ENCODE measurements at places on chromosomes 16 and 17.

GRCh38 chr17:78357177-78357586, 2.7 kb downstream of the SOCS3 start:
- DNase-seq: peak; percentile 66

DNA sequence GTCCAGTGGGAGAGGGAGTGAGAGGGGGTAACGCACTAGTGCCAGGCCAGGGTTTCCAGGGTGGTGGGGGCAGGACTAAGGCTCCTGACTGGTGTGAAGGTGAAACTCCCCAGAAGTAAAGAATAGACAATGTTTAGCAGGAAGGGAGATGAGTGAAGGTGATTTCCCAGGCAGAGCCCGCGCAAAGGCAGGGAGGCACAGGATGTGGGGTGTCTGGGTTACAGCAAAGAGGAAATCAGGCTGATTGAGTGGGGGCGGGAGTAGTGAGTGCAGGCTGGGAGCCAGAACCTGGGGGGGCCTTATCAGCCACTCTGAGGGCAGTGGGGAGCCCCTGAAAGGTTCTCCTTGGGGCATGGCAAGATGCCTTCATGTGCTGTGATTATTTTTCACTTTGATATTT, 167.5 kb downstream of the UTP18 start:
- DNase-seq: peak; percentile 25

GRCh38 chr16:89922884-89923639, at the start of gene TUBB3:
TUBB3 (plus strand) TSS chr16:89923342; CDS start chr16:89923402, 60 bp downstream.
- DNase-seq: peak; percentile 78

GRCh38 chr17:32928586-32929535, 908 bp downstream of the TMEM98 start:
- peak; percentile 55 for DNase-seq

- DNase-seq: peak; percentile 81
These were observed 46.5 kb upstream of the CPNE2 start for GRCh38 chr16:57045694-57046381.

DNA sequence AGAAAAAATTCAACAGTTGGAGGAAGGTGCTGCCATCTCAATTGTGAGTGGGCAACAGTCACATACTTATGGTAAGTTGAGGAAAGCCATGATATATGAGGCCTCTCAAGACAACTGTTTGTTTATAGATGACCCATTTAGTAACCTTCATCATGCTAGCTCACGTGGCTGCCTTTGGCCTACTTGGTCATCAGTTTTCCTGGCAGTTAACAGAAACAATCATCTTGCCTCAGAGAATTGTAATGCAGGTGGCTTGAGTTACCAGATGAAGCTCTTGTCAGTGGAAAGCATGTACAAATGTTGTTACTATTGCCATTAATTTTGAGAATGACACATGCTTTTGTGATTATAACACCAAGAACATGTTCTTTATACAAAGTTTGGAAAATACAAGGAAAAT, 14.7 kb downstream of the TPPP3 start:
- no peak for DNase-seq

DNA sequence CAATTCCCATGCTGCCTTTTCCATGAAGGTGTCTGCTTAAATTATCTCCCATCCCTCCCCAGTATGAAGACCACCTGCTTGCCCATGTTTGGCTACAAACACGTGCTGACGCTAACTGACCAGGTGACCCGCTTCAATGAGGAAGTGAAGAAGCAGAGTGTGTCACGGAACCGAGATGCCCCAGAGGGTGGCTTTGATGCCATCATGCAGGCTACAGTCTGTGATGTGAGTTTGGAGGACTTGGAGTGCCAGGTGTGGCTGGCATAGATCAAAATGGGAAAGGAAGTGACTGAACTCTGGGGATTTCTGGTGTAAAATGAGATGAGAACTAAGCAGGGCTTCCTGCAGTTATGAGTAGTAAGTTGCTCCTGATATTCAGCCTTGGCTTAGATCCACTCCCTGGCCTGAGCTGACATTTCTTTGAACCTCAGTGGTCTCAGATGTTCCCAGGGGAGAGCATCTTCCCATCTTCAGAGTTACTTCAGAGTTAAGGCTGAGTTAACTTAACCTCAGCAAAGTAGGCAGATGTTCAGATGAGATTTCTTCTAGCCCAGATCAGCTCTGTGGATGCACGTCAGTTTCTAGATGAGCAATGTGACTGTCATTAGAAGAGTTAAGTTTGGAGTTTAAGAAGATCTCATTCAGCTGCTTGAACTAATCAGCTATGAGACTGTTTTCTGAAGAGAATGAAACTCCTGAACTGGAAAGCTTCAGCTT, 32.7 kb downstream of the ITGB3 start:
- no peak for DNase-seq

DNA sequence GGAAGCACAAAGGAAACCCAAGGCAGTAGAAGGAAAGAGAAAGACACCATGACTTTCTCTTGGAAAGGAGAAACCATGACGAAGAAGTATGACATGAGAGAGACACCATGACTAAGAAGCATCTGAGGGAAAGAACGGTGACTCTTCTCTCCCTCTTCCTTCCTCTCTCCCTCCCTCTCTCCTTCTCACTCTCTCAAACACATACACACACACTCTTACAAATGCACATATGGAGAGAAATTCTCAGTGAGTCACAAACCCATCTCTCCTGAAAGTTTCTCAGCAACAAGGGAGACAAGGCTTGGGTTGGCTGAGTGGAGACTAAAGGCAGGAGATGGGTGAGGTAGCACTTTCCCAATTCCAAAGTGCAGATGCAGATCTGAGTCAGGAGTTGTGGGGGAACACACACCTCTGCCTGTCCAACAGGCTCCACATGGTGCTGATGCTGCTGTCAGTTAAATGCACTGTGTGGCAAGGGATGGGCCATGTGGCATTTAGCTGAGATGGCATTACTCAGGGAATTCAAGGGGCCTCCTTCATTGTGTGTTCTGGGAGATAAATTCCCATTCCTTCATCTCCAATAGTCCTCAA, 336.7 kb upstream of the C16orf82 start:
- no peak for DNase-seq

DNA sequence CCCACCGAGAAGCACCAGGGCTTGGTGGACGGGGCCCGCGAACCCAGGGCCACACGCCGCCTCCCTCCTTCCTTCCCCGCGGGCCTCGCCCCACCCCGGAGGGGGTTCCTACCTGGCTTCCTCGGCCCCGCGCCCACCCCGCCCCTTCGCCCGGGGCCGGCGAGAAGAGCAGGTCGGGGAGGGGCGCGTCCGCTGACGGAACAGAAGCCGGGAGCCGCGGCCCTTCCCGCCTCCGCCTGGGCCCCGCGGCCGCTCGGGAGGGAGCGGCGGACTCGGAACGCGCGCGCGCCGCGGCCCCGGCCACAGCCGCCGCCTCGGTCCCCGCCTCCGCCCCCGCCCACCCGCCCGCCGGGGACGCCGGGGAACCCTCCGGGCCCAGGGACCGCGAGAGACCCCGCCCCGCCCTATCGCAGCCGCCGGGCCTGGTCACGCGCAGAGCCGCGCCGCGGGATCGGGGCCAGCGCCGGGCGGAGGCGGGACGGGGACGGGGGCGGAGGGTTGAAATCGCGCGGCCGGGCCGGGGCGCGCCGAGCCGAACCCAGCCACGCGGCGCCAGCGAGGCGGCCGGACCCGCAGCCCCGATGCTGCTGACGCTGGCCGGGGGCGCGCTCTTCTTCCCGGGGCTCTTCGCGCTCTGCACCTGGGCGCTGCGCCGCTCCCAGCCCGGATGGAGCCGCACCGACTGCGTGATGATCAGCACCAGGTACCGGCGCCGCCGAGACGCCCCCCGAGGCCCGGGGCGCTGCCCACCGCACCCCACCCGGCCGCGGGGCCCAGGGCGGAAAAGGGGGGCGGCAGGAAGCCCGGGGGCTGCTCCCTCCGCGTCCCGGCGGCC, at the start of gene TLCD3A:
Gene TLCD3A (plus strand): TSS at position 530 of the 835 bp plus-strand sequence. CDS start 52 bp downstream, at position 582.
- DNase-seq: peak; percentile 85

- DNase-seq: no peak
These were observed 515.3 kb upstream of the CA10 start for GRCh38 chr17:52673791-52674190.

DNA sequence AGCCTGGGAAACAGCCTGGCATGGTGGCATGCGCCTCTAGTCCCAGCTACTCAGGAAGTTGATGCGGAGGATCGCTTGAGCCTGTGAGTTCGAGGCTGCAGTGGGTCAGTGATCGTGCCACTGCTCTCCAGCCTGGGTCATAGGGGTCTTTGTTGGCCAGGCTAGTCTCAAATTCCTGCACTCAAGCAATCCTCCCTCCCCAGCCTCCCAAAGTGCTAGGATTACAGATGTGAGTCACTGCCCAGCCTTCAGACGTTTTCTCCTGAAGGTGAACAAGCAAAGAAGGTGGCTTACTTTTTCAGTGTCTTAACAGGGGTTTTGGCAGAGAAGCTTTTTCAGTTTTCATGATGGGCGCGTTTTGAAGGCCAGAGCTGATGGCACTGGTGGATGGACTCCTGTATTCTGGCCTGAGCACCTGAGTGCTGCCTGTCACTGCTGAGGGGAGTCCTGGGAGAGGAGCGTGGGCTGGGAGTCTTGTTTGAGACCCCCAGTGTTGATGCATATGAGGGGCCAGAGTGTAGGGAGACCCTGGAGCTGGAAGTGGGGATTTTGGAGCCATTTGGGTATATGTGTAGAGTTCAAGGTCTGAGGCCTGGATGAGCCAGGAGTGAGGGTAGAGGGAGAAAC, 41.4 kb downstream of the FOXK2 start:
- no peak for DNase-seq

DNA sequence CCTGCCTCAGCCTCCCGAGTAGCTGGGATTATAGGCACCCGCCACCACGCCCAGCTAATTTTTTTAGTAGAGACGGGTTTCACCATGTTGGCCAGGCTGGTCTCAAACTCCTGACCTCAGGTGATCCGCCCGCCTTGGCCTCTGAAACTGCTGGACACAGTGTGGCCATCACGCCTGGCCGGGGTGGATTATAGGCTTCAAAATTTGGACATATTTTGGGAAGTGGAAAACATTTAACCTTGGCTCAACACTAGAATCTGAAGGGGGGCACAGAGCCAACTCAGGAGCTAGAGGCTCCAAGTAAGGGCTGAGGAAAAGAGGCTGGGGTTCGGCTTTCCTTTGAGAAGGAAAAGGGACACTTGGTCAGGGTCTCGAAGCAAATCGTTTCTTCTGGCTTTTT, 2.2 kb upstream of the CDK5R1 start:
- DNase-seq: no peak

DNA sequence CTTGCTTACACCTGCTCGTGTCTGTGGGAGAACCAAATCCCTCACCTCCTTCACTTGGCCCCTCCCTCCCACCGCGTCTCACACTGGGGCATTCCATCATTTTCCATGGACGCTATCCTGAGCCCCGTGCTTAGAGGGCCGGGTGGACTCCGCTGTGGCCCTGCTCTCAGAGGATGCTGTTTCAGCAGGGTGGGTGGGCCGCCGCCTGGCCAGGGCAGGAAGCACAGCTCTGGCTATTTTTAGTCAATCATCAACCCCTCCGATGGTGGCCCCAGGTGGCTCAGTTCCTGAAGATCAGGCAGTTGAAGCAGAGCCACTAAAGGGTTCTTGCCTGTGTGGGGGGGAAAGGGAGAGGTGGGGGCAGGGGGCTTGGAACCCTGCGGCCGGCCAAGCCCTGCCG, 230.3 kb downstream of the ENGASE start:
- no peak for DNase-seq

GRCh38 chr16:50267651-50268050, 1.3 kb downstream of the ADCY7 start:
- DNase-seq: peak; percentile 23

- no peak for DNase-seq
These were observed 190.1 kb downstream of the C16orf78 start for GRCh38 chr16:49563666-49564065.

DNA sequence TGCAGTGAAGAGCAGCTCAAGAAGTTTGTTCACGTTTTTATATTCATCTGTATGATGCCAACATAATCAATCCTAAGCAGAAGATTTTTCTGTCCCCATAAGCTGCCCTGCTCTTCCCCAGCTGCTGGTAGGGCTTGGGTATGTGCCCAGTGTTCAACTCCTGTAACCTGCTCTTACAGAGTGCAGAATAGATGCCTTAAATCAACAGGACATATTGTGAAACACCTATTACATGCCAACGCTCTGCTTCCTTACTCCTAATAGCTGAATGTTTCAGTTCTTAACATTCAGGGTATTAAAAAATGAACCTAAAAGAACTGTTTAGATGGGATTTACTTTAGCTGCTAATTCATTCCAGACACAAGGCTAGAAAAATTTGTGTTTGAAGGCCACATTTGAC, 190.9 kb downstream of the HS3ST3A1 start:
- DNase-seq: no peak

DNA sequence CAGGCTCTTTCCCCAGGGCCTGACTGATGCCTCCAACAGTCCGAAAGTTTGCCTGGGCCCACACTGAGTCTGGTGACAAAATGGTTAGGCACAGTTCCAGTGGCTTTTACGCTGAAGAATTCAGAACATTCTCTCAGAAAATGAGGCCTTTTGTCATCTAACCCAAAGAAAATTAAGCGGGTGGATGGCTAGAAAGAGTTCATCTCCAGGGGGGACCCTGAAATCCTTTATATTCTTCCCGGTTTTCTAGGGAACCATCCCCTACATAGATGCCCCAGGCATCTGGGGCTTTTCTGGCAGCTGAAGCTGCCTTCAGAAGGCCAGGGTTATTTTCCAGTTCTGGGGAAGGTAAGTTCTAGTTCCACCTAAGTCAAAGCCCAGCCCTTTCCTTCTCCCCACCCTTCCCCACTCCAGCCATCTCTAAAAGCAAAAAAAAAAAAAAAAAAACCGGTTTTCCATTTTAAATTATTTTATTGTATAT, 2.2 kb downstream of the RASD1 start:
- no peak for DNase-seq

DNA sequence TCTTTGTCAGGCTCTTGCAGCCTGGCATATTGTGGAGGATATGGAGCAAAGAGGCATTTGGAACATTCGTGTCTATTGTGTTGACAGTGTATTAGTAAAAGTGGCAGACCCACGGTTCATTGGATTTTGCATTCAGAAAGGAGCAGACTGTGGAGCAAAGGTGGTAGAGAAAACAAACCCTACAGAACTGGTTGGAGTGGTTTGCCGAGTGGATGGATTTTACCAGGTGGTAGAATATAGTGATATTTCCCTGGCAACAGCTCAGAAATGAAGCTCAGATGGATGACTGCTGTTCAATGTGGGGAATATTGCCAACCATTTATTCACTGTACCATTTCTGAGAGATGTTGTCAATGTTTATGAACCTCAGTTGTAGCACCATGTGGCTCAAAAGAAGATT, 44.5 kb downstream of the EFCAB13 start:
- no peak for DNase-seq

- DNase-seq: no peak
These were observed 464 bp downstream of the HOXB1 start for GRCh38 chr17:48530208-48530886.

DNA sequence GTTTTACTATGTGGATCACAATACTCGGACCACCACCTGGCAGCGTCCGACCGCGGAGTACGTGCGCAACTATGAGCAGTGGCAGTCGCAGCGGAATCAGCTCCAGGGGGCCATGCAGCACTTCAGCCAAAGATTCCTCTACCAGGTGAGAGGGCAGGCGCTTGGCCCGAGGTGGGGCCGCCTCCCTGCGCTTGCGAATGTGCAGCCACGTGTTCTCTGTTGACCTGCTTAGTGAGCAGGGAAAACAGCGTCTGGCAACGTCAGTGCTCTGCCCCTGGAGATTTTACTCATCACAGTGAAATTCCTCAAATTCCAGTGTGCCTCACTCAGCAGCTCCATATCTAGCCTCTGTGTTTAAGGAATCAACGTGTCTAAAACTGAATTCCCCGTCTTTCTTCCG, 33.4 kb upstream of the CLEC18A start:
- DNase-seq: peak; percentile 61
